ENCODE measurements at places on chromosomes 3 and 15.
A peak's percentile ranks its signal among the peaks of the same experiment; 100 is the strongest.

DNA sequence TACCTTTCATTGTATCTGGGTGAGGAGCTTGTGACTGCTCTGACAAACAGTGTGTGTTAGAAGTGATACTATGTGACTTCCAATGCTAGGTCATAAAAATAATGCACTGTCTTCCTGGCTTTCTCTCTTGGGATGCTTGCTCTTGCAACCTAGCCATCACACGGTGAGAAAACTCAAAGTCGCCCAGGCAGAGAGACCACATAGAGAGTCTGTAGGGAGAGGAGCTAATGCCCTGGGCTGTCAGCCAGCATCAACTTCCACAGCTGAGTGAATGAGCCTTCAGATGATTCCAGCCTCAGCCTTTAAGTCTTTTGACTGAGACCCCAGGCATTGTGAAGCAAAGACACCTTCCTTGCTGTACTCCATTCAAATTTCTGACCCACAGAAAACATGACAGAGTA is 220.6 kb upstream of the SGO1 start:
- DNase-seq = no peak

DNA sequence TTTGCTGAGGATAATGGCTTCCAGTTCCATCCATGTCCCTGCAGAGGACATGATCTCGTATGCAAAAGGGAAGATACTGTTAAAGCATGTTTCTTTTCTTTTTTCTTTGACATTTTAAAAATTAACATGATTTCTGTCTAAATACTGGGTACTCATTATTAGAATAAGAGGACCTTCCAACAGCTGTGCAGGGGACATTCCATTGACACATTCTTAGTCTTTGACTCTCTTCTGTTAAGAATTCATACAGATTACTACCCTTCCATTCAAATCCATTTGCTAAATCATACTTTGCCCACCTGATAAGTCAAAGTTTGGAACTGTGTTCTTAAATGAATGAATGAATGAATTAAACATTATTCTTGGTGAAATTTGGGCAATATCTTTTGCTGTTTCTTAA is 5.1 kb upstream of the CP start:
- DNase-seq = no peak

- peak; percentile 64 for DNase-seq
Measured at GRCh38 chr3:140898340-140899180, 43.1 kb upstream of the SLC25A36 start.

GRCh38 chr15:71542836-71543235 is 267.5 kb upstream of the NR2E3 start:
- DNase-seq = no peak

GRCh38 chr3:48271763-48272498 is 31.0 kb downstream of the ZNF589 start:
- no peak for DNase-seq

GRCh38 chr3:105752791-105753415 is 115.9 kb downstream of the CBLB start:
- DNase-seq = peak; percentile 18

GRCh38 chr3:146854523-146854922 is 249.4 kb upstream of the PLSCR5 start:
- no peak for DNase-seq
